Left cardiac atrium (tissue), 4 donors: ENCODE measurements at places on chromosomes 4 and X. TPM values are rescaled to one million over a fixed set of nuclear protein-coding genes. Genes with fewer than 3 reads are reported as not detected.

PARM1 gene
- total RNA-seq = 91.8 TPM

BTK gene
- total RNA-seq = 5.9 TPM

SMARCAD1 gene
- total RNA-seq = 13.8 TPM

DNA sequence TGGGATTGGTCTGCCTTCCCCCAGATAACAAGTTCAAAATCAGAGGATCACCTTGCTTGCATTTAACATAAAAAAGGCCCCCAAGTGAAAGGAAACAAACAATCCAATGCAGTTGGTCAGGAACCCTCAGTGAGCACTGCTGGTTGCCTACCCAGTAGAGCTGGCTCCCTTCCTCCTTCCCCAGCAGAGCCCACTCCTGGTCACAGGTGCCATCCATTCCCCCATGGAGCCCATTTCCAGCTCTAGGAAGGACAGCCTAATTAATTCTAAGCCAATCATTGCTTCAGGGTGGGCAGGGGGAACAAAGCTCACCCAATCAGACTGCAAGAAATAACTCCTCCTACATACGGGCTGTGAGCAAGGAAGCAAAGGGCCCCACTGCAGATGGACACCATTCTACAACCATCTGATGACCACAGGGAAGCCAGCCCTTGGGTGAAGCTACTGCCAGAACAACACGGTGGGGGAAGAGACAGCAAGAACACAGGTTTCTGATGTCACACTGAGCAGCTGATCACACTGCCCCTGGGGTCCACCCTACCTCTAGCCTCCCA, 86.5 kb downstream of the SH3KBP1 start:
- no peak for DNase-seq

RASL11B gene
- 3.7 TPM for total RNA-seq

GRCh38 chr4:1460967-1461868, 55.0 kb upstream of the NKX1-1 start:
- no peak for DNase-seq
